ENCODE measurements at places on chromosomes 5 and 9. TPM values are rescaled to one million over a fixed set of nuclear protein-coding genes. Genes with fewer than 3 reads are reported as not detected.

FSD1L gene
- 6.4 TPM for polyA plus RNA-seq

SLIT3 gene
- 43.7 TPM for polyA plus RNA-seq

ADRA1B gene
- polyA plus RNA-seq = 1.1 TPM

CA9 gene
- 1.8 TPM for polyA plus RNA-seq

MARCOL gene
- not detected for polyA plus RNA-seq

NINJ1 gene
- 34.4 TPM for polyA plus RNA-seq

KLF9 gene
- polyA plus RNA-seq = 4.5 TPM

LRRC19 gene
- 0.72 TPM for polyA plus RNA-seq

DNA sequence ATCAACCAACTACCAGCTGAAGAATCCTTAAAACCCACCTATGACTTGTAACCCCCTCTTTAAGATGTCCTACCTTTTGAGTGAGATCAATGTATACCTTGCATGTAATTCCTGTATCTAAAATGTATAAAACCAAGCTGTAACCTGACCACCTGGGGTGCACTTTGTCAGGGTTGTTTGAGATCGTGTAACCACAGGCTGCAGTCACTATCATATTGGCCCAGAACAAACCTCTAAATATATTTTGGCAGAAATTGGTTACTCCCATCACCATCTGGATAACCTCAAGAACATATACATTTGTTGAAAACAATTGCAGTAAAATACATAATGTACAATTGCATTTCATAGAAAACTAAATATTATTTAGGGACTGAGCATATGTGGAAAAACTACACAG, 8.4 kb downstream of the CARNMT1 start:
- H3K27ac ChIP-seq = no peak overlapping the region
- DNase-seq = no peak
- no peaks in the 10 kb centered on the region for H3K36me3 ChIP-seq
- H3K4me3 ChIP-seq = no peak overlapping the region
- no peaks in the 10 kb centered on the region for H3K27me3 ChIP-seq

GRCh38 chr5:96961053-96961452, 25.2 kb downstream of the LNPEP start:
- H3K4me3 ChIP-seq = no peak overlapping the region
- no peaks in the 10 kb centered on the region for H3K36me3 ChIP-seq
- peaks cover 71% of the 10 kb centered on the region for H3K4me1 ChIP-seq
- H3K27me3 ChIP-seq = no peaks in the 10 kb centered on the region
- peak overlapping the region; percentile 52 for H3K27ac ChIP-seq

DNA sequence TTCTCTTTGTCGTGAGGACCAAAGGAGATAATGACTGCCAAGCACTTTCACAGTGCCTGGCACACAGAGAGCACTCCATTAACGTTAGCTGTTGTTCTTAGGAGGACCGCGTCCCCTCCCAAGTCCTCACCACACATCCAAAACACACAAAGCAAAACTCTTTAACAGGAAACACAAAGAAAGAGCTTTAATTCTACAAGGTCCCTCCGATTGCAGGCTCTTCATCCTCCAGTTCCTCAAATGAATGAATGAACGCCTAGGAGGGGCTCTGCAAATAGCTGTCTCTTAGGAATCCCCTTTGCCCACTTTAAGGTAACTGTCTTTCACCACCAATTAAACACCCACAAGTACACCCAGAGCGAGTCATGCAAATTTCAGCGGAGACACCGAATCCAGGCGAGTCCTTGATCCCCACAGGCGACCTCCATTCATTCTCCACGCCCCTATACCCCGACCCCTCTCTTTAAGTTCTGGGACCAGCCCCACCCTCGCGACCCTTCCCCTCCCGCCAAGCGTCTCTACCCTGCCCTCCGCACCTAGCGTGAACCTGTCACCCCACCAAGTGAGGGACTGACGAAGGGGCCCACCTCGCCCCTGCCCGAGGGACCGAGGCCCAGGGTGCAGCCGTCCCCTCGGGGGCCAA, 644 bp downstream of the TSC1 start:
- no peaks in the 10 kb centered on the region for H3K27me3 ChIP-seq
- no peak for DNase-seq
- H3K4me1 ChIP-seq = peaks cover 12% of the 10 kb centered on the region
- H3K4me3 ChIP-seq = peak overlapping the region; percentile 99
- H3K27ac ChIP-seq = peak overlapping the region; percentile 97

DNA sequence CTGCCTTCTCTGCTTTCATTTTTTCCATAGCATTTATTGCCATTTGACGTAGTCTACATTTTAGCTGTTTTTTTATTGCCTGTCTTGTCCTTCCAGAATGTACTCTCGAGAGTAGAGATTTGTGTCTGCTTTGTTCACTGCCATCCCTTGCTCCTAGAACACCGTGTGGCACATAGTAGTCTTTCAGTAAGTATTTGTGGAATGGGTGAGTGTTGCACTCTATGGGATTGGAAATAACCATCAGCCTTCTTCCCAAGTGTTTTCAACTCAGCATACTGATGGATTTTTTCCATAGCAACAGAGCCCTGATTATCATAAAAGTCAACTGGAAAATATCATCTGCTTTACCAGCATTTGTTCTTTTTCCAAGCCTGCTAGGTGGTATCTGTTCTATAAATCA, 462.6 kb downstream of the ENC1 start:
- DNase-seq = no peak
- H3K27me3 ChIP-seq = no peaks in the 10 kb centered on the region
- no peak overlapping the region for H3K27ac ChIP-seq
- H3K4me1 ChIP-seq = no peaks in the 10 kb centered on the region
- no peak overlapping the region for H3K4me3 ChIP-seq
- H3K36me3 ChIP-seq = no peaks in the 10 kb centered on the region

DNA sequence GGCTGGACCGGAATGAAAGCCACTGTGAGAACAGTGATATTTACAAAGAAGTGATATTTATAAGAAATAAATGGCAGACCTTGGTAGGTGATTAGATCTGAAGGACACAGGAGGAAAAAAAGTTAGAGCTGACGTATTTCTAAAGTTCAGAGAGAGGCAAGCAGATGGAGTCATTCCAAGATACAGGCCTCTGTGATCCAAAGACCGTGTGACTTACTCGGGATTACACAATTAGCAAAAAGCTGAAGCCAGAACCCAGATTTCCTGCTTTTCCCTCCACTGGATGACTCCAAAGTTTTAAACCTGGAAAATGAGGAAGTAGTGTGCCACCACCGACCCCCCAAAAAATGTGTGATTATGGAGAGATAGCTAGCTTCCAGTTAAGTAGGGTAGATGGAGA, 3.1 kb upstream of the DOCK8 start:
- no peaks in the 10 kb centered on the region for H3K36me3 ChIP-seq
- DNase-seq = no peak
- H3K27me3 ChIP-seq = no peaks in the 10 kb centered on the region
- H3K27ac ChIP-seq = peak overlapping the region; percentile 73
- no peaks in the 10 kb centered on the region for H3K4me1 ChIP-seq

- DNase-seq = no peak
- H3K4me1 ChIP-seq = no peaks in the 10 kb centered on the region
- H3K4me3 ChIP-seq = no peak overlapping the region
- H3K27me3 ChIP-seq = no peaks in the 10 kb centered on the region
- no peaks in the 10 kb centered on the region for H3K36me3 ChIP-seq
Measured at GRCh38 chr9:88604836-88605511, 70.0 kb downstream of the NXNL2 start.

- no peak overlapping the region for H3K4me3 ChIP-seq
- H3K27me3 ChIP-seq = no peaks in the 10 kb centered on the region
- no peaks in the 10 kb centered on the region for H3K4me1 ChIP-seq
- DNase-seq = no peak
Measured at GRCh38 chr9:86322973-86323644, 31.1 kb downstream of the TUT7 start.

- H3K27ac ChIP-seq = peak overlapping the region; percentile 11
- no peaks in the 10 kb centered on the region for H3K36me3 ChIP-seq
- peaks cover under 1% of the 10 kb centered on the region for H3K4me1 ChIP-seq
- DNase-seq = no peak
- H3K4me3 ChIP-seq = no peak overlapping the region
Measured at GRCh38 chr9:75505654-75506053, 384.8 kb upstream of the PCSK5 start.

- peaks cover 6% of the 10 kb centered on the region for H3K4me1 ChIP-seq
- H3K4me3 ChIP-seq = no peak overlapping the region
- no peaks in the 10 kb centered on the region for H3K36me3 ChIP-seq
- H3K27ac ChIP-seq = no peak overlapping the region
- no peak for DNase-seq
Measured at GRCh38 chr9:91898451-91899218, 51.4 kb downstream of the ROR2 start.

DNA sequence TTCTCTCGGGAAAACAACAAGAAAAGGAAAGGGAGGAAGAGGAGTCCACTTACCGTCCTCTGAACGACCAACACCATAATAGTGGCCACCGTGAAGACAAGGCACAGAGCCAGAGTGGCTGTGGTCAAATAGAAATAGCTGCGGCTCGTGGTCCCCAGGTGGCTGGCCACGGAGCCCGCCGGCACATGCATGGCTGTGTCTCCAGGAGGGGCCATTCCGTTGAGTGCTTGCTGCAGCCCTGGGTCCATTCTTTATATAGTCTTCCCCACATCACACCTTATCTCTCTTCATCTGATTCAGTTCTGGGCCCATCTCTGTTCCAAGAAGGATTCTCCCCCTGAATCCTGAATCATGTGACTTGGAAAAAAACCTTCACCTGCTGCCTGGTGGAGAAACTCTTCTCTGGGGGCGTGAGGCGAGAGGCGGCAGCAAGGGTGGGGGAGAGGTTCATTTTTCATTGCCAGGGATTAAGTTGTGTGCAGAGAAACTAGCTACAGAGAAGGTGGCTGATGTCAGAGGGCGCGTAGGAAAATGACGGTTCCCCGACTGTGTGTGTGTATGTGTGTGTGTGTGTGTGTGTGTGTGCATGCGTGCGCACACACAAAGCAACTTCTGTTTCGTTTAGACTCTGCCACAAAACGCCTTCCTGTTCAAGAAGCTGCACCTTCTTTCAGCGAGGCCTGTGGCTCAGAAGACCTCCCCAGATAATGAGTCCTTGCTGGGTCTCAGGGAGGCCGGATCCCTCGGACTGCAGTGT, at the start of gene TNFSF8:
TSS of gene TNFSF8 (minus strand) at position 536 of the 757 bp plus-strand sequence. CDS start at position 248, 288 bp downstream.
- peak within 1 kb of the TSS; percentile 36 for H3K4me3 ChIP-seq
- no peaks in the 10 kb centered on the region for H3K4me1 ChIP-seq
- H3K27ac ChIP-seq = peak within 1 kb of the TSS; percentile 62
- no peaks in the 10 kb centered on the region for H3K27me3 ChIP-seq
- DNase-seq = no peak

DNA sequence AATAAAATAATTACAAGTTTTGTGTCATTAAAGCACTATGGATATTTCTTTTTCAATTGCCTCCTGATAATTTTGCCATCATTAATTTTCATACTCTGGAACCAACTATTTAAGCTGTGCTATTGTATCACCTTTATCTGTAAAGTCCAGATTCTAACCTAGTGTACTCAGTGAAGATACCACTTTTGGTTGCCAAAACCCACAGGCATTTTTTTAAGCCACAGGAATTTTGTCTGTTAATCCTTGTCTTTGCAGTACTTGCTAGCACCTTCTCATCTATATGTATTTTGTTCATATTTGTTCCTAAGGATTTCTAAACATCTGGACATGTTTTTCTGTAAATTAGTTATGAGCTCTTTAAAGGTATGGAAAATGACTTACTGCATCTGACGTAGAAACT, 481.4 kb upstream of the DAB2 start:
- no peak for DNase-seq
- no peaks in the 10 kb centered on the region for H3K36me3 ChIP-seq
- no peak overlapping the region for H3K27ac ChIP-seq
- H3K27me3 ChIP-seq = no peaks in the 10 kb centered on the region

GRCh38 chr9:3646226-3646625, 120.4 kb upstream of the RFX3 start:
- H3K27me3 ChIP-seq = no peaks in the 10 kb centered on the region
- no peaks in the 10 kb centered on the region for H3K36me3 ChIP-seq
- H3K4me1 ChIP-seq = no peaks in the 10 kb centered on the region

DNA sequence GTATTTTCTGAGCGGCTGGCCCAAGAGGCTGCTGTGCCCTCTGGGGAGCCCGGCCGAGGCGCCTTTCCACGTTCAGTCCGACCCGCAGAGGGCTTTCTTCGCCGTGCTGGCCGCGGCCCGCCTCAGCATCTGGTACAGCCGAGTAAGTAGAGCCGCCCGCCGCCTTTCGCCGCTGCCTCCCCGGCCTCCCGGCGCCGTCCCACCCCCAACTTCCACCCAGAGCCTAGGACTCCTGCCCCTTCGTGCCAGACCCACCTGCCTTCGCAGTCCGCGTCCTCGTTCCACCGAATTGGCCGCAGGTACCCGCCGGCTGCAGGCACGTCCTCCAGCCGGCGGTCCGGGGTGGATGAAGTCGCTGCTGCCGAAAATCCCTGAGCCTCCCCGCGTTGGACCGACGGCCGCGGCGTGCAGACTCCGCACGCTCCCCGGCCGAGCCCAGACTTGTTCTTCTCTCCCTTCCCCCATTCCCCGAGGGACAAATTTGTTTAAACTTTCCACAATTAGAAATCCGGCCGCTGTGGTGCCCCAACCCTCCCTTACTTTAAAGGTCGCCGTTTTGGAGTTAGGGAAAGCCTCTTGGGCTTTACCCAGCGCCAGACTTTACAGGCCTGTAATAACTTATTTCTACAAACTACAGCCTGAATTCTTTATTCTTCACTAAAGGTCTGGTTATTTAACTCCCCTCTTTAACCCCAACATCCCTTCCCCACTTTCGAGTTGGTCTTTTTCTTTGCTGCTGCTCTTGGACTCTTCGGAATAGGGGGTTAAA, 589 bp downstream of the RIC1 start:
- H3K27ac ChIP-seq = peak overlapping the region; percentile 97
- H3K36me3 ChIP-seq = no peaks in the 10 kb centered on the region
- peak; percentile 31 for DNase-seq
- H3K4me1 ChIP-seq = peaks cover 10% of the 10 kb centered on the region

- no peak for DNase-seq
- H3K27me3 ChIP-seq = no peaks in the 10 kb centered on the region
- peaks cover 13% of the 10 kb centered on the region for H3K4me1 ChIP-seq
- H3K4me3 ChIP-seq = no peak overlapping the region
- H3K36me3 ChIP-seq = peaks cover 36% of the 10 kb centered on the region
- no peak overlapping the region for H3K27ac ChIP-seq
Measured at GRCh38 chr5:69238760-69239251, 4.1 kb downstream of the CDK7 start.

- H3K36me3 ChIP-seq = no peaks in the 10 kb centered on the region
- H3K4me3 ChIP-seq = no peak overlapping the region
- H3K27ac ChIP-seq = no peak overlapping the region
- no peaks in the 10 kb centered on the region for H3K27me3 ChIP-seq
- no peaks in the 10 kb centered on the region for H3K4me1 ChIP-seq
Measured at GRCh38 chr5:15992918-15993317, 186.7 kb downstream of the MARCHF11 start.

DNA sequence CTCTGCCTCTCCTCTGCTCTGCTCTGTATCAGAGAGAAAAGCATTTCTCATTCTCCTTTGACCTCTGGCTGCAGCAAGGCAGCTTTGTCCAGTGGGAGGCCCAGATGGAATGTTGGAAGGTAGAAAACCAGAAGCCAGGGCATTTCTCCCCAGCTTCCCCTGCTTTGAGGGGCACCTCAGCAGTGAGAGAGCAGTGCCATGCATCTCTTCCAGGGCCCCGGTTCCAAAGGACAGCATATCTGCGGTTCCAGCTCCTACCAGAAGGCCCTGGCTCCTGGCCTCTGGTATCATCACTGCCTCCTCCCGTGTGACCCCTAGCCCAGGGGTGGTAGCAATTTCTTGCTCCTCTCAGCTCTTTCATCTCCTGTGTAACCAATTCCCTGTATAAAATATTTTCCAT, 190.8 kb downstream of the SPOCK1 start:
- no peaks in the 10 kb centered on the region for H3K4me1 ChIP-seq
- H3K27me3 ChIP-seq = no peaks in the 10 kb centered on the region
- H3K27ac ChIP-seq = no peak overlapping the region
- H3K36me3 ChIP-seq = no peaks in the 10 kb centered on the region
- no peak for DNase-seq

Data from left lung (tissue), 14 donors.